Activated CD4-positive, CD25-positive, alpha-beta regulatory T cell treated with anti-CD3 and anti-CD28 coated beads, Interleukin-2, amount 50 U/mL, for 24 hours (primary cell): ENCODE measurements at places on chromosomes 6 and 20.

DNA sequence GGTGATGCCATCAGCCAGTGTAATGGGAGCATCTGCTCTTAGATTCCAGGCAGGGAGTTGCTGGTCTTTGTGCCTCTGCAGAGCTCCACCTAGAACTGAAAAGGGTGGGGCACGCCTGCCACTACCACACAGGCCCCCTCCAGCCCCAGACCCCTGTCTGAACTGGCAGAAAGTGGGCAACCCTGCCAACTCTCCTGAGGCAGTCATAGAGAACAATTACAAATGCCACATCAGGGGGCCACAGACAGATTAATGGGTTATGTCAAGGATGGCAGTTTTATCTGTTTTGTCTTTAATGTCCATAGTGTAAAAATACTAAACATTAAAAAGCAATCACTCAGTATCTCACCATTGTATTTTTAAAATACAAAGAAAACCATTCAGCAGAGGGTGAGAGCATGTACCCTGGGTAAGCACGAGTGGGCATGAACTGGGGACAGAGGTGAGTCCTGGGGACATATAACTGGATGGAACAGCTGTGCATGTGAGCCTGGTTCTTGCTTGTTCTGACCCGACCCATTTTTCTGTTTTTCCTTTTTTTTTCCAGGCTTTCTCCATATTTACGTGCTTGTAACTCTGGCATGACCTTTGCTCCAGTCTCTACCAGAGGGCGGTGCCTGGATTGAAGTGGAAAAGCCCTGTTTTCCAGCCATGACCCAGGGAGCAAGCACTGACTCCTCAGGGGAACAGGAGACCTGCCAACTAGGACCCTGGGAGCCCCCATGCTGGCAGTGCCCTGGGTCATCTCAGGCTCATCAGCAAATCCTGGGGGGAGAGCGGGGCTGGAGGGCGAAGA, 8.2 kb downstream of the TRAF3IP2 start:
- no peak for ATAC-seq

- no peak for ATAC-seq
Measured at GRCh38 chr20:35472209-35472608, 16.8 kb downstream of the CEP250 start.

DNA sequence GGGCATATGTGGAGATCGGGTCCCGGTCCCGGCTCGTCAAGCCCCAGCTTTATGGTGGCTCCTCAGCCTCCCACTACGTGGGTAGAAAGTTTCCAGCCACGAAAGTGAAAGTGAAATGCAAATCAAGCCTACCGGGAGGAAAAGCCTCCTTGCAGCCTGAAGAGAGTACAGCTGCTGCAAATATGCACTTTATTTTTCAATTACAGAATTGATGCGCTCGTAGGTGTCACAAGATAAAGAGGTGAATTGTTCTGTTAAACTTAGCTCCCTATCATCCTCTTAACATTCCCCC, 373 bp upstream of the PCNA start:
- ATAC-seq, result no peak

DNA sequence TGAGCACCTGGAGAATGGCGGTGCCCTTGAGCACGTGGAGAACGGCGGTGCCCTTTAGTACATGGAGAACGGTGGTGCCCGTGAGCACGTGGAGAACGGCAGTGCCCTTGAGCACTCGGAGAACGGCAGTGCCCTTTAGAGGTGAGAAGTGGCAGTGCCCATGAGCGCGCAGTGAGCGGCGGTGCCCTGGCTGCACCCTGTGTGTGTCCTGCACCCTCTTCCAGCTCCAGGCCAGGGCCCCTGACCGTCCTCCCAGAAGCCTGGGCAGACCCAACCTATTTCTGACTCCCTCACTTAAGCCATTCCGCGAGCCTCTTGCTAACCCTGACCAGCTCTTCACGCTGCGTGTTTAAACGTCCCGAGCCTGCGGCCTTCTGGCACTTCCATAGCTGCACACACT, 151.3 kb downstream of the DLL1 start:
- ATAC-seq, result no peak
